ENCODE measurements at places on chromosomes 1 and 21.

- no peak for DNase-seq
These were observed 43.7 kb downstream of the COL6A1 start for GRCh38 chr21:46025113-46025770.

GRCh38 chr21:17050156-17050555 lies 462.7 kb upstream of the CXADR start:
- no peak for DNase-seq

DNA sequence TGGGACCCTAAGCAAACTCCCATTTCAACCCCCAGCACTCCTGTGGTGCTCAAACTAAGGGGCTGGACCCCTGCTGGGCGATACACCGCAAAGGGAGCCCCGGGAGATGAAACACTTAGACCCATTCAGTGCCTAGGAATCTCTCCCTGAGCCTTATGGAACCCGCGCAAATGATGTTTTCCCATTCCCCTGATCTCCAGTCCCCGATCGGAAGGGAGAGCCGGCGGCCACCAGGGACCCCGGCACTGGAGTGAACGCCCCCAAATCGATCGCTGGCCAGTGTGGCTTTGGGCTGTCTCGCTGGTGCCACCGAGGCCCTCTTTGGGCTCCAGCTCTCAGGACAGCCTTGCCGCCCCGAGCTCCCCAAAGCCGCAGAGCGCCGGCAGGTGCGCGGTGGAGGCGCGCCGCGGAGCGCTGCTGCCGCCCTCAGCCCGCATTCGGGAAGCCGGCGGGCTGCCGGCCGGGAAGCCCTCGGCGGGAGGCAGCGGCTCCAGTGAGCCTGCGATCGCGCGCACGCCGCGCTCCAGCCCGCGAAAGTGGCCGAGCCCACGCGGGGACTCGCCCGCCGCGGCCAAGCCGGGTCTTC lies 1.1 kb downstream of the PLXNA2 start:
- no peak for DNase-seq

DNA sequence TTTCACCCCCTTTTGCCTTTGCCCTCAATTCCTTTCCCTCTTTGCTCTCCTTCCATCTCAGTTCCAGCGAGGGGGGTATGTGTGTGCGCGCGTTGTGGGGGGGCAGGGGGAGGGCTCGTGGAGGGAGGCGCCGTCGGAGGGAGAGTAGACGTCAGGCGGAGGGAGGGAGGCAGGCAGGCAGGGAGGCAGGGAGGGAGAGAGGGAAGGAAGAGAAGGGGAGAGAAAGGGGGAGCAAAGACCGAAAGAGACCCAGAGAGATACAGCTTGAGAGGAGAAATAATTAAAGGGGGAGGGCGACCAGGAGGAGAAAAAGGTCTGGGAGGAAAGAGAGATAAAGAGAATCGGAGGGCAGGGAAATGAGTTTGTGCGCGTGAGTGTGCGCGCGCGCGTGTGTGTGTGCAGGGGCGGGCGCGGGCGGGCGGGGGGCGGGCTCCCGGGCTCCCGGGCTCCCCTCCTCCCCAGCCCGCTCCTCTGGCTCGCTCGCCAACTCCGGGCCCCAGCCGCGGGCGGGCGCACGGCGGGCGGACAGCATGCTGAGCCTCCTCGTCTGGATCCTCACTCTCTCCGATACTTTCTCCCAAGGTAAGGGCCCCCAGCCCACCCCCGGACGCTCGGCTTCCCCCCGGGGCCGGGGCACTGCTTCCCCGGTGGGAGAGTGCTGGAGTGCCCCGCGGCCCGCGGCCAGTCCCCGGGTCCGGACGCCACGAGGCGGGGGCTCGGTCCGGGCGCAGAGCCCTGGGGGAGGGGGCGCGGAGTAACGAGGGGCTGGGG lies at the start of gene KIRREL1:
Gene KIRREL1 (plus strand): TSS at position 499 of the 771 bp plus-strand sequence. CDS start 32 bp downstream, at position 531.
- no peak for DNase-seq

DNA sequence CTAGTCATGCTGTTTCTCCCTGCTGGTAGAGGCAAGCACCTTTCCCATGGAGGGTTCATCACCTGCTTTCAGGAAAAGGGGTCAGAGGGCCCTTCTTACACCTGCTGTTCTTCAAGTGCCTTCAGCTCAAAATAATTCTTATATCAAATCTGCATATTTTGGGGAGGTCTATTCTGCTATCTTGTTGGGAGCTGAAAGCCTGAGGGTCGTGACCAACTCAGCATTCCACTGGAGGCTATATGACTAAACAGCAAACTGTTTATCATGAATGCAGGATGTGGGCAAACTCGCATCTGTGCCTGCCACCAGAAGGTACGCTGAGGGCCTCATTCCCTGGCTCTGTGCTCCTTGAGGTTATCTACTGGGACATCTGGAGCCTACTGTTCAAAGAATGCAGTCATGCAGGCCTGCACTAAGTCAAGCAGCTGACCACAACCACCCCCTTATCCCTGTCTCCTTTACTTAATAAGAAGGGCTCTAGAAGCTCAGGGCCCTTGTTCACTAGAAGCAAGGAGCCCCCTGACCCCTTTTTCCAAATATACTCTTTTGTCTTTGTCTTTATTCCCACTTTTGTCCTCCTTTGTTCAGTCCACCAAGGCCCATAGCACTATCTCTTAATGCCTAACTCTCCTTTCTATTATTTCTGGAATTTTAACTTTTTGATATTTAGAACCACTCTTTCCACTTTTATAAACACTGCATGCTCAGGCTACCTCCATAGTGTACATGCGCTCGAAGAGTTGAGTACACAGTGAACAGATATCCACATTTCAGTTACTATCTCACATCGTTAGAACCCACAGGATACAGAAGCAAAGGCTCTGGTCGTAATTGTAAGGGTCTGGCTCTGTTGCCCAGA lies 4.5 kb upstream of the TRIM17 start:
- no peak for DNase-seq

DNA sequence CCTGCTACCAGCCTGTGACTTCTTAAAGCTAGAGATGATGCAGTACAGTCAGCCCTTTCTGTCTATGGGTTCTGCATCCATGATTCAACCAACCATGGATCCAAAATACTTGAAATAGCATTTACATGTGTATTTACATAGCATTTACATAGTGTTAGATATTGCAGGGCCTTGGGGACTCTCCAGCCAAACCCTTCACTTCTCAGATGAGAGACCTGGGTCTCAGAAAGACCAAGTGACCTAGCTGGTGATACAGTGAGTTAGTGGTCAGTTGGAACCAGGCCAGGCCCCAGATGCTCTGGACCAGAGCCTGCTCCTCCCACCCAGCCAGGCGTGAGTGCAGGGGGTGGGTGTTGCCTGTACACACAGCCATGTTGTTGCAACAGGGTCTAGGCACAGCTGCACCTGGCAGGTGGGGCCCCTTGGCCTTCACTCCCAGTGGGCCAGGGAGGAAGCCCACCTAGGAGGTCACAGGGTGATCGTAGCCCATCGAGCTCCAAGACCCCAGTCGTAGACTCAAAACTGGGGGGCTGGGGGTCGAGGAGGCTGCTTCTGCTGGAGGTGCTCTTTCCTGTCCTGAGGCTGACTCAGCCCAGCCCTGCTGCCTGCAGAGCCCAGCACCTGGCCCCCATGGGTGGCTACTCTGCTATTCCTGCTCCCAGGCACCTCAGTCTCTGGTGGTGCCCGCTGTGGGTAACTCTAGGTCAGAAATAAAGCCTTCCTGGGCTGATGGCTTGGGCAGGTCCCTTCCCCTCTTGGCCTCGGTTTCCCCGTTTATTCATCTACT lies 7.7 kb downstream of the TMEM61 start:
- DNase-seq, result no peak

- DNase-seq, result no peak
These were observed 35.7 kb upstream of the SIM2 start for GRCh38 chr21:36663033-36663855.

DNA sequence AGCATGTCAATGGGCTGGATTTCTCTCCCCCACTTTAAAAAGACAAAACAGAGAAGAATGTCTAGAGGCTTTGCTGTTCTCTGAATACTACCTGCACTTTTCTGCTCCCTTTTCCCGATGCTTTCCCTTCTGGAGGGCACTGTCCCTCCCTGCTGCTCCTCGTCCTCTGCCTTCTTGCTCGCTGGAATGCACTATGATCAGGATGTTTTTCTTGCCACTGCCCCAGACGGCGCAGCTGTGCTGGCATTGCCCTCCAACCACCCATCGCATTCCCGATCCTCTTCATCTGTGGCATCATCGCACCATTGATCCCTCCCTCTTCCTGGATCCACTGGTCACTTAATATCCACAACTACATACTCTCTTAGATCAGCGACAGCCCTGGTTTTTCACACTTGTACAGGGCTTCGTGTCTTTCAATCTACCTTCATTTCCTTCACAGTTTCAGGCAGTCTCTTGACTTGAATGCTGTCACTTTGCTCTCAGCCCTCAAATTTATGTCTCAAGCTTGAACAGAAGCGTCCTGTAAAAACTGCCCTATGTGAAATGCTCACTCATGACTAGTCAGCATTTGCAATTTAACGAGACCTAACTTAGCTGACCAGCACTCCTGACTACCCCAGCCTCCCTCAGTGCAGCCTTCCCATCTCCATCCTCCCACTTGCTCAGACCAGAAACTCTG lies 3.5 kb upstream of the OR11L1 start:
- DNase-seq, result no peak

DNA sequence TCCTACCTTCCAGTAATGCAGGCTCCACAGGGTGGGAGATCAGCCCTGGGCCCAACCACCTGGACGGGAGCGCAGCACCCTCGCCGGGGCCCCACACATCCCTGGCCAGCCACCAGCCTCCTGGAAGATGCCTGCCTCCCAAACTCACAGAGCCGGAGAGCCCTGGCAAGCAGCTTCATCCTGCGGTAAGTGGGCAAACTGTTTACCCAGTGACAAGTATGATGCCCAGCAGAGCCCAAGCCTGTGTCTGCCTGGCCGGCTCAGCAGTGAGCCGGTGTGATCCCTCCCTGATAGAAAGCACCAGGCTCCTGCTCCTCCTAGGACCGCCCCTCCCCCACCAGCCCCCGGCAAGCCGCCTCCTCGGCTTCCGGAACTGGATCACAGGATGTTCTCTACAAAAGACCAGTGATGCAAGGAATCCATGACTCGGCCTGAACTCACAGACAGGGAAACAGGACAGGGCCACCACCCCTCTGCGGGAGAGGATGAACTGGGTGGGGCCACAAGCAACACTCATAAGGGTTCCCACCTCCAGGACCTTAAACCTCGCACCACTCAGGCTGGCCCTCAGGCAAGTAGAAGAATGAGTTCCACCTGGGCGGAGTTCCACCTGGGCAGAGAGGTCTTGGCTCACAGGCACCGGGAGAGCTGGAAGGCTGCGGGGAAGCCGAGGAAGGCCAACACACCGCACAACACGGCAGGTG lies 7.9 kb downstream of the ACOT7 start:
- DNase-seq, result no peak

GRCh38 chr1:156848461-156849150 lies 10.3 kb downstream of the INSRR start:
- DNase-seq, result no peak

- DNase-seq, result no peak
These were observed 7.4 kb upstream of the MIXL1 start for GRCh38 chr1:226216056-226216455.

GRCh38 chr1:182549811-182550210 lies 39.2 kb downstream of the RNASEL start:
- no peak for DNase-seq

DNA sequence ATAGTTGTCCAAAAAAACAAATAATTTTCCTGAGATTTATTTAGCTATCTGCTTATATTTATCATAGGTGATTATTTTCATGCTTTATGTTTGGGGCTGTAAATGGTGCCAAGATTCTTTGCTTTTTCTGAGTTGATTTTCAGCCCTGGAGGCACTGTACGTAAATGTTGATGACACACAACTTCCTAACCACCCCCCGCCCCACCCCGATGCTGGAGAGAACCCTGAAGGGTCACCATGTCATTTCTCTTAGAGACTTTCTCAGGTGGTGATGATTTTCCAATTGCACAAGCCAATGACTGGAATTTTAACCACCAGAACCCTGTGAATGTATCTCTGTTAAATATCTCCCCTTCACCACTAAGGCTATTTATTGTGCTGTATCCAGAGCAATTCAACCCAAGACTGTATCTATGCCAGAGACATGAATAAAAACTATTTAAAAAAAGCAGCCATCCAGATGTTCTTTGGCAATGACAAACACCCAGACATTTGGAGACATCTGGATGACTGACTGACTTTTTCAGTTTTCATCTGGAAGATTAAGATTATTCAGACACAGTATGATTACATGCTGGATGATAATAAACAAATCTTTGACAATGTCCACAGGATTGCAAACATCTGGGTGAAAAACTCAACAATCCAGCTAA lies 346.0 kb downstream of the LMX1A start:
- no peak for DNase-seq

- no peak for DNase-seq
These were observed 250.9 kb upstream of the DAB1 start for GRCh38 chr1:57674801-57675200.

GRCh38 chr1:230084408-230085177 lies 17.6 kb downstream of the GALNT2 start:
- no peak for DNase-seq

- no peak for DNase-seq
These were observed 4.4 kb downstream of the DRAXIN start for GRCh38 chr1:11695861-11696260.

DNA sequence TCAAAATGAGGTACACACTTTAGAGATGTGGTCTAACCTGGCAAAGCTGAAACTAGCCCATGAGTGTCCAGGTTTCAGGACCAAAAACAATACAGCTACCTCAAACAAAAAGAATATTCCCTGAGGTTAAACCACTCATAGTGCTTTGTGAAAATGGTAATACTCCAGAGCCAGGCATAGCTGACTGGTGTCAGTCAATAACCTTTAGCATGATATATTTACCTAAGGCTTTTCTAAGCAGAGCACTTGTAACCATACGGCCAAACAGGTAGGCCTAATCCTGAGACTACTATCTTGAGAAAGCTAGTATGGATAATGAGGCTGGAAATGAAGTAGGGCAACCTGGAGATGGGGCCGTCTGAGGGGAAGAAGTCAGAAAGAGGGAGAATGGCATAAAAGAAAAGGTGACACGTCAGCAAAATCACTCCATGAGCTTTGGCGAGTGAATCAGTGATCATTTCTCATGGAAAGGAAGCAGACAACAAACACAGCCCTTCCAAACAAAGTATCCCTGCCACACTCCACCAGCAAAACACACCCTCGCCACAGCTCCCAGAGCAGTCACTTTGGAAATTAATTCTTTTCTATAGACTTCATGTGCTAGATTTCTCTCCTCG lies 1.7 kb upstream of the LRRC52 start:
- DNase-seq, result no peak

- no peak for DNase-seq
These were observed 102.9 kb downstream of the PTPRC start for GRCh38 chr1:198741744-198742143.
